ENCODE measurements at places on chromosomes 1 and 21.

DNA sequence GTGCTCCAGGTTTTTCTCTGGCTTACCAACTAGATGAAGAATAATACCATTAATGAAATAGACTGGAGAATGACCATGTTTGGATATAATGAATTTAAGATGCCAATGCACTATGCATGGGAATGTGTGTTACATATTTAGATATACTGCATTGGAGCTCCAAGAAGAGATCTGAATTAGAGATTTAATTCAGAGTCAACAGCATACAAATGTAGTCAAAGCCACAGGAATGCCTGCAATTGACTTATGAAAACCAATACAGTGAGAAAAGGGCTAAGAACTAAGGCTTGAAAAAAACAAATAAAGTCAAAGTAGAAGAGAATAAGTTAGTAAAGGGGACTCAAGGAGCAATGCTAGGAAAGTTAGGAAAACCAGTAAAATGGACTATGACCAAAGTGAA, 59.1 kb downstream of the USP24 start:
- peak; percentile 16 for DNase-seq

- DNase-seq: no peak
Observed at GRCh38 chr21:36159356-36159921, 2.8 kb downstream of the DOP1B start.

DNA sequence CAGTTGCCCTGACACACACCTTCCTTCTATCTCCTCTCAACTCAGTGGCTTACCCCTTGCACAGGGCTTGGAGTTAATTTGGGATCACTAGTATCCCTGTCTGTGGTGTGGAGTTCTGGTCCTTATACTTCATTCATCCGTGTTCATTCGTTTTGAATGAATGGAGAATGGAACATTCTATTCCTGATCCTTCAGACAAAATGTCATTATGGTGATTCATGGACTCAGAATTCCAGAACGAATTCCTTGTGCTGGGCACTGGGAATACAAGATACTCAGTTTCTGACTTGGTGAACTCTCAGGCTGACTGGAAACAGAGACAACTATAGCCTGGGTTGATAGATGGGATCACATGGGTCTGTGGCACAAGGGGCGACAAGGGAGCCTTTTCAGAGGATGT, 49.9 kb upstream of the TRABD2B start:
- no peak for DNase-seq

DNA sequence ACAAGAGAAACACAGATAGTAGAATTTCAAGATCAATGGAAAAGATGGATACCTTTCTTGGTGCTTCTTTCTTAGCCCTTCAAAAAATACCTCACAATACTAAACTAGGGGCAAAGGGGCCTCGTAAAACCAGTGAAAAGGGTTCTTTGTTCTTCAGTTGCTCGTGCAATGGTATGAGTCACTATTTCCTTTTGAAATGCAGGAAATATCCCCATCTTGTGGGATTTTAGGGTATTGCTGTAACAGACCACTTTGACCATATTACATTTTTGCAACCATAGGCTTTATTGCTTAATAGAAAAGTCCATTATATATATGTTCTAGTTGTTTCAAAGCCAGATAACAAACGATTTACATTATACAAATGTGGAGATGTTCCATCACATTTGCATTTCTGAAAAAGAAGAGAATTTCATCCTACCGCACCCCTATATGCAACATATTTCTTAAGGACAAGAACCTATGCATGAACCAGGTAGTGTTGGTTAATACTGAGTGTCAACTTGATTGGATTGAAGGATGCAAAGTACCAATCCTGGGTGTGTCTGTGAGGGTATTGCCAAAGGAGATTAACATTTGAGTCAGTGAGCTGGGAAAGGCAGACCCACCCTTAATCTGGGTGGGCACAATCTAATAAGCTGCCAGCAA, 88.6 kb upstream of the PKN2 start:
- peak; percentile 68 for DNase-seq

DNA sequence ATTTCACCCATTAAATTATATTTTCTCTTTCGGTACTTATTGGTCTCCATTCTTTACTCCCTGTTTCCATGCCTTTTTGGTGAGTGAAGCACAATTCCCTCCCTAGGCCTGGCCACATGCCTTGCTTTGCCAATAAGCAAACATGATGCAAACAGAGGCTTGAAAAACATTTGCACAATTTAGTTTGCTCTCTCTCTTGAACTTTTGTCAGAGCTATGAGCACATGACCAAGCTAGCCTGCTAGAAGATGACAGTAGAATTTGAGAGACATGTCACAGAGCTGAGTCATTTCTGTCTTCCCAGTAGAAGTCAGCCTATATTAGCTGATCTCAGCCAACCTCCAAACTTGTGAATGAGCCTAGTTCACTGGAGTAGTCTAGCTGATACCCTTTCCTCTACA, 24.6 kb downstream of the ANGPTL3 start:
- DNase-seq: peak; percentile 86

DNA sequence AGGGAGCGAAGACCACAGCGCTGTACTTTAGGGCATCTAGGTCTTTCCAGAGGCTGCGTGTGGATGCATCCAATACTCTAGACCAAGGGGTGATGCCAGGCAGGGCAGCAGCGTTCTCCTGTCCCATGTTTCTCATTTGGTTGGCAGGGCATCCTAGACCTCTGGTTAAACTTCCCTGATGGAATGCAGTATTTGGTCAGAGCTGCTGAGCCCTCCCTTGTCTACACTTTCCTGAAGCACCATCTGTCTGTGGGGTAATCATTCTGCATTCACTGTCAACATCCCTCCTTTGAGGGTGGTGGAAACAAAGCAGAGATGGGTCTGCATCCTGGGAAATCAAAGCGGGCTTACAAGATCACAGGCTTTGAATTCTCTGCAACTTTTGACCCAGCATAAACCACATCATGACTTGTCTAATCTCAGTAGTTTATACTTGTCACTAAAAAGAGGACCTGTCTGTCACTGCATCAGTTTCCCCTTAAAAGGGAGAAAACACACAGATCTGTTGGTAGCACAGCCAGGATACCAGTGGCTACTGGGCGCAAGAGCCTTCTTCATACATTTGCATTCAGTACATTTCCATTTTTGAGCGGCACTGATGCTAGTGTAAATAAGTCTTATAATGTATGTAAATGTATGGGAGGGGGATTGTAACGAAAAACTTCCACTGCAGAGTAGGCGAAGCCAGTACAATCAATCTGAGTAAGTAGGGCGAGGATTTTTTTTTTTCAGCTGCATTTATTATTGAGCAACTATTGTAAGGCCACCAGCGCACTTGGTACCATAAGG, 106.3 kb downstream of the GALNT2 start:
- DNase-seq: no peak

DNA sequence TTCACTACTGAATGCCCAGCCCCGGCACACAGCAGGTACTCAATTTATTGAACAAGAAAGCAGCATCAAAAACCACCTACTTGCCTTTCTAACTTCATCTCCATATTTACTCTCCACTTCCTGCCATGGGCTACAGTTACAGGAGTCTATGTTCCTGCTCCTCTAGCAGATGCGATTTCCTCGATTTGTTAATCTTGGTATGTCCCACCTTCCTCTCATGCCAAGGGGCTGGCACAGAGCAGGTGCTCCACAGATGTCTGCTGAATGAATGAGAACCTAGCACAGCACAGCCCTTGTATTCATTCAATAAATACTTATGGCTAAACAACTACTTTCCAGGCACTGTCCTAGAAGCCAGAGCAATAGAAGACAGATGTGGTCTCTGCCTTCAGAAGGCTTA, 12.2 kb downstream of the PAFAH2 start:
- DNase-seq: no peak

- DNase-seq: no peak
Observed at GRCh38 chr1:109191377-109191776, 22.3 kb upstream of the SARS1 start.

Measured in M059J (cell line).